ENCODE measurements at places on chromosomes 11 and 22. TPM values are rescaled to one million over a fixed set of nuclear protein-coding genes. Genes with fewer than 3 reads are reported as not detected.
A peak's percentile ranks its signal among the peaks of the same experiment; 100 is the strongest.

GRCh38 chr22:49099089-49099488 is 728.6 kb downstream of the BRD1 start:
- H3K36me3 ChIP-seq: peaks cover 4% of the 10 kb centered on the region
- DNase-seq: no peak
- H3K27me3 ChIP-seq: no peaks in the 10 kb centered on the region
- H3K27ac ChIP-seq: no peak overlapping the region
- no peak overlapping the region for H3K4me3 ChIP-seq

DNA sequence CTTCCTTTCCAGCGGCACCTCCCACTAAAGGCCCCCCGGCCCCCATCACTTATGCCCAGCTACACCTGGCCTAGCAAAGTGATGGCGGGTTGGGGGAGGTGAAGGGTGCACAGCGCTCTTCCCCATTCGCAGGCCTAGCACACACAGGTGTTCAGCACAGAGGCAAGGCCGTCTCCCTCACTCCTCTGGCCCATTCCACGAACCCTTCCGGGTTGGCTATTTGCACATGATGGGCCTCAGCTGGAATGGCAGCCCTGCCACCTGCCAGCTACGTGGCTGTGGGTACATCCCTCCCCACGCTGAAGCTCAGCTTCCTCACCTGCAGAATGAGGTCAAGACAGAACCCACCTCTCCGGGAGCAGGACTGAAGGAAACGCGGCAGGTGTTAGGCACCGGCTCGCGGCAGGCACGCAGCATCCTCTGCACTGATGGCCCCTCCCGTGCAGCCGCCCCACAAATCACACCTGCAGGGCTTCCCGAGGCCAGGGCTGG is 4.8 kb downstream of the KIAA0930 start:
- peaks cover 10% of the 10 kb centered on the region for H3K4me1 ChIP-seq
- no peak overlapping the region for H3K27ac ChIP-seq
- peaks cover 9% of the 10 kb centered on the region for H3K27me3 ChIP-seq

GRCh38 chr11:120854988-120855387 is 168.9 kb upstream of the TBCEL start:
- no peaks in the 10 kb centered on the region for H3K27me3 ChIP-seq
- no peaks in the 10 kb centered on the region for H3K36me3 ChIP-seq
- H3K27ac ChIP-seq: no peak overlapping the region
- H3K4me1 ChIP-seq: no peaks in the 10 kb centered on the region
- H3K4me3 ChIP-seq: no peak overlapping the region
- no peak for DNase-seq

The ALDH3B1 gene
- total RNA-seq: not detected

The ART1 gene
- total RNA-seq: not detected

GRCh38 chr22:46326066-46326680 is 9.3 kb upstream of the TRMU start:
- no peak overlapping the region for H3K27ac ChIP-seq
- H3K4me1 ChIP-seq: no peaks in the 10 kb centered on the region
- no peak overlapping the region for H3K4me3 ChIP-seq
- peaks cover 18% of the 10 kb centered on the region for H3K36me3 ChIP-seq

The P2RX6 gene
- not detected for total RNA-seq

DNA sequence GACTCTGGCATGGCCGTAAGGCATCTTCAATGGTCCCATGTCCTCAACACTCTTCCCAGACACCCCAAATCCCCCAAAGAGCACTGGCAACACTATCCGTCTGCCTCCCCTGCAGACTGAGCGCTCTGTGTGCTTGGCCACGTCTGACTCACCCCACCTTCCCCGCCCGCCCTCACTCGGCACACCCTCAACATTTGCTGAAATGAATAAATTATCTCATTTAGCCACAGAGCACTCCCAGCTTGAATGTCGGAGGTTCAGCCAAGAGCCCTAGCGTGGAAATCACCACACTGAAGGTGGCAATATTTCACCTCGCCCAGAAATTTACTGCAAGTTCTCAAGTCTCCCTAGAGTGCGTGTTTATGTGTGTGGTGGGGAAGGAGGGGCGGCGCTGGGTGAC is 46.6 kb upstream of the TCF20 start:
- H3K4me1 ChIP-seq: no peaks in the 10 kb centered on the region
- H3K36me3 ChIP-seq: no peaks in the 10 kb centered on the region
- no peak overlapping the region for H3K4me3 ChIP-seq
- DNase-seq: no peak

DNA sequence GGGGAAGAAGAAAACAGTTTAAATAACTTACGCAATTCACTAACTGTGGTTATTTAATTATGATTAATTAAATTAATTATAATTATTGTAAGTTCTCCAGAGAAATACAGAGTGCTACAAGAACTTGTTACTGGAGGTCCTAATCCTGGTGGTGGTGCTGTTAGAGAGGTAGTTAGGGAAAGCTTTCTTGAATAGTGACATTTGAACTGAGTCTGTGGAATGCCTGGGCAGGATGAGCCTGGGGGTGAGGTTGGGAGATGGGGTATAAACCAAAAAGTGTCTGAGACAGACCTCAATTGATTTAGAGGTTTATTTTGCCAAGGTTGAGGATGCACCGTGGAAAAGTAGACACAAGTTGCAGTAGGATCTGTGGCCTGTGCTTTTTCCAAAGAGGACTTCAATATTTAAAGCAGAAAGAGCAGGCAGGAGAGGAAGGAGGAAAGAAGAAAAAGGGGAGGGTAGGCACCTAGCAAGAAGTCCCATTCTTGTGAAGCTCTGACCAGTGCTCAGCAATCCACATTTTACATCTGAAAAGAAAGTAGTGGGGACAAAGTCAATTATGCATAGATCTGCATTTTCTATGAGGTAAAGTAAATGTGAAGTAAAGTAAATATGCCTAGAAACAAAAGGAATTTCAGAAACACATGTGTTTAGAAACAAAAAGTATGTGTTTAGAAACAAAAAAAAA is 4.4 kb upstream of the ZNF202 start:
- DNase-seq: peak; percentile 53
- no peaks in the 10 kb centered on the region for H3K27me3 ChIP-seq
- H3K4me1 ChIP-seq: peaks cover 37% of the 10 kb centered on the region

The CHRNA10 gene
- total RNA-seq: 0.58 TPM

The HEPHL1 gene
- 0.07 TPM for total RNA-seq
